Small intestine (tissue), 16 donors: ENCODE measurements at places on chromosomes 16 and 17. TPM values are rescaled to one million over a fixed set of nuclear protein-coding genes. Genes with fewer than 3 reads are reported as not detected.

GRCh38 chr17:13351046-13351445 is 250.7 kb downstream of the HS3ST3A1 start:
- no peaks in the 10 kb centered on the region for H3K36me3 ChIP-seq
- H3K27me3 ChIP-seq: no peaks in the 10 kb centered on the region
- DNase-seq: no peak
- no peak overlapping the region for H3K27ac ChIP-seq

GRCh38 chr17:49051269-49051668 is 54.1 kb downstream of the IGF2BP1 start:
- H3K27ac ChIP-seq: no peak overlapping the region
- H3K4me1 ChIP-seq: no peaks in the 10 kb centered on the region

DNA sequence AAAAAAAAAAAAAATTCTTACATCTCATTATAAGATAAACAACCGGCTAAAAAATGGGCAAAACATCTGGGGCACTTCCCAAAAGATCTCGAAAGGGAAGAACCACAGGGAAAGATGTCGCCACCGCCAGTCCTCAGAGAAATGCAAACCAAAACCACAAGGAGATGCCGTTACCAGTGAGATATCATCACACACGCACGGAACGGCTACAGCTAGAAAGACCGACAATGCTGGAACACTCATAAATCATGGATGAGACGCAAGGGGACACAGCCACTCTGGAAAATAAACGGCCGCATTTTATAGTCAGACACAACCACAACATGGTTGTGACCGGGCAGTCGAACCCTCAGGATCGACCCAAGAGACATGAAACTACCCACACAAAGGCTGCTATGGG is 24.5 kb downstream of the WDR45B start:
- H3K27ac ChIP-seq: no peak overlapping the region
- no peak for DNase-seq
- peaks cover 17% of the 10 kb centered on the region for H3K36me3 ChIP-seq
- H3K4me1 ChIP-seq: no peaks in the 10 kb centered on the region

GRCh38 chr16:22424161-22424937 is 49.9 kb upstream of the CDR2 start:
- no peak overlapping the region for H3K27ac ChIP-seq
- peaks cover 15% of the 10 kb centered on the region for H3K36me3 ChIP-seq
- H3K27me3 ChIP-seq: no peaks in the 10 kb centered on the region
- no peak for DNase-seq

GRCh38 chr17:82974136-82974952 is 105.1 kb upstream of the METRNL start:
- H3K36me3 ChIP-seq: no peaks in the 10 kb centered on the region
- no peak for DNase-seq
- no peak overlapping the region for H3K4me3 ChIP-seq
- no peak overlapping the region for H3K27ac ChIP-seq
- no peaks in the 10 kb centered on the region for H3K27me3 ChIP-seq

DNA sequence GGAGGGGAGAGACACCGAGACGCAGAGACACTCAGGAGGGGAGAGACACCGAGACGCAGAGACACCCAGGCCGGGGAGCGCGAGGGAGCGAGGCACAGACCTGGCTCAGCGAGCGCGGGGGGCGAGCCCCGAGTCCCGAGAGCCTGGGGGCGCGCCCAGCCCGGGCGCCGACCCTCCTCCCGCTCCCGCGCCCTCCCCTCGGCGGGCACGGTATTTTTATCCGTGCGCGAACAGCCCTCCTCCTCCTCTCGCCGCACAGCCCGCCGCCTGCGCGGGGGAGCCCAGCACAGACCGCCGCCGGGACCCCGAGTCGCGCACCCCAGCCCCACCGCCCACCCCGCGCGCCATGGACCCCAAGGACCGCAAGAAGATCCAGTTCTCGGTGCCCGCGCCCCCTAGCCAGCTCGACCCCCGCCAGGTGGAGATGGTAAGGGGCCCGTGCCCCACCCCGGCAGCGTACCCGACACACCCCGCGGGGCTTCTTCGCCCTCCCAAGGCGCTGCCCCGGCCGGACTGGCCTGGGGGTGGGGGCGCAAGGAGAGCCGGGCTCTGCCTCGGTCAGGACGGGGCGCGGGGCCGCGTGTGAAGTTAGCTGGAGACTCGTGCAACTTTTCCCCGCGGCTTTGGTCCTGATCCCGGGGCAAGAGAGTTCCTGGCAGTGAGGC is 427 bp downstream of the PPP1R1B start:
- H3K36me3 ChIP-seq: no peaks in the 10 kb centered on the region
- peaks cover 13% of the 10 kb centered on the region for H3K27me3 ChIP-seq
- peaks cover 2% of the 10 kb centered on the region for H3K4me1 ChIP-seq
- H3K4me3 ChIP-seq: peak overlapping the region; percentile 48

GRCh38 chr16:65260746-65261145 is 138.9 kb upstream of the CDH11 start:
- no peaks in the 10 kb centered on the region for H3K4me1 ChIP-seq
- H3K27me3 ChIP-seq: no peaks in the 10 kb centered on the region
- no peak for DNase-seq
- H3K27ac ChIP-seq: no peak overlapping the region

GRCh38 chr16:74226338-74226954 is 70.2 kb upstream of the PSMD7 start:
- no peak overlapping the region for H3K27ac ChIP-seq
- H3K36me3 ChIP-seq: no peaks in the 10 kb centered on the region
- H3K4me1 ChIP-seq: no peaks in the 10 kb centered on the region
- peak; percentile 9 for DNase-seq
- no peaks in the 10 kb centered on the region for H3K27me3 ChIP-seq

The CDH3 gene
- 0.33 TPM for polyA plus RNA-seq

The RNF166 gene
- 13.5 TPM for polyA plus RNA-seq
